Stimulated activated CD4-positive, alpha-beta T cell treated with anti-CD3 and anti-CD28 coated beads, Interleukin-15, amount 100 ng/mL, for 48 hours (primary cell): ENCODE measurements at places on chromosomes 11 and 22.

GRCh38 chr11:46243796-46244109, 33.7 kb upstream of the CREB3L1 start:
- DNase-seq: no peak

DNA sequence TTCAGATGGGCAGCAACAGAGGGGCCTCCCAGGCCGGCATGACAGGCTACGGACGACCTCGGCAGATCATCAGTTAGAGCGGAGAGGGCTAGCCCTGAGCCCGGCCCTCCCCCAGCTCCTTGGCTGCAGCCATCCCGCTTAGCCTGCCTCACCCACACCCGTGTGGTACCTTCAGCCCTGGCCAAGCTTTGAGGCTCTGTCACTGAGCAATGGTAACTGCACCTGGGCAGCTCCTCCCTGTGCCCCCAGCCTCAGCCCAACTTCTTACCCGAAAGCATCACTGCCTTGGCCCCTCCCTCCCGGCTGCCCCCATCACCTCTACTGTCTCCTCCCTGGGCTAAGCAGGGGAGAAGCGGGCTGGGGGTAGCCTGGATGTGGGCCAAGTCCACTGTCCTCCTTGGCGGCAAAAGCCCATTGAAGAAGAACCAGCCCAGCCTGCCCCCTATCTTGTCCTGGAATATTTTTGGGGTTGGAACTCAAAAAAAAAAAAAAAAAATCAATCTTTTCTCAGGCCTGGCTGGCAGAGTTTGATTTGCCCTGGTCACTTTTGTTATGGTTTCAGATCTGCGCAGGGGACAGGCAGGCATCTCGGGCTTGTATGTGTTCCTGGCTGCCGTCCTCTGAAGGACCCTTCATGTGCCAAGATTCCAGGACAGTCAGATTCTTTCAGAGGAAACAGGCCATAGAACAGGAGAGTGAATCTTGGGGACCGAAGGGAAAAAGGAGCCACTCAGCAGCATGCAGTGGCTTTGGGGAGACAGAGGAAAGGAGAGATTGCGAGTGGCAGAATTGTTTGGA, 5.3 kb downstream of the TAGLN start:
- DNase-seq: no peak

DNA sequence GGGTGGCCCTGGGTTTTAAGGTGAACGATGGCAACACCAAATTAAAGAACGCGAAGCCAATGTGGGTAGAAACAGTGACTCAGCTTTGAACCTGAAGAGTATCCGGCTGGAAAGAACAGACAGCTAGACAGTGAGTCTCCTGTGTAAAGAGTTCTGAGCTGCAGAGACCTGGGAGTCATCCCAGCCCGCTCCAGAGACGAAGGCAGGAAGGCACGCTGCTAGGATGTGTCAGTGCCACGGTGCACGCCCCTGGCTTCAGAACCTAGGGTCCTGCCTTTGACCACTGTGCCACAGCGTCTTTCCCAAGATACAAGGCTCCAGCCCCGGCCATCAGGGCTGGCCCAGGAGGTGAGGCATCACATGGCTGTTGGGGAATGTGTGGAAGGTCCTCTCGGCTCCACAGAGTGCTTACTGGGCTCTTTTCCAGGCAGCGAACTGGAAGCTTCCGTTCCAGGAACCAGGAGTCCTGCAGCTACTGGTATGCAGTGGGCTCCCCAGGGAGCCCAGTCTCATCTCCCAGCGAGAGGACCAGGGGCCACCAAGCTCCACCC, 29.9 kb downstream of the LRFN4 start:
- no peak for DNase-seq

GRCh38 chr22:17836992-17837742, 62.9 kb upstream of the BID start:
- DNase-seq: no peak

DNA sequence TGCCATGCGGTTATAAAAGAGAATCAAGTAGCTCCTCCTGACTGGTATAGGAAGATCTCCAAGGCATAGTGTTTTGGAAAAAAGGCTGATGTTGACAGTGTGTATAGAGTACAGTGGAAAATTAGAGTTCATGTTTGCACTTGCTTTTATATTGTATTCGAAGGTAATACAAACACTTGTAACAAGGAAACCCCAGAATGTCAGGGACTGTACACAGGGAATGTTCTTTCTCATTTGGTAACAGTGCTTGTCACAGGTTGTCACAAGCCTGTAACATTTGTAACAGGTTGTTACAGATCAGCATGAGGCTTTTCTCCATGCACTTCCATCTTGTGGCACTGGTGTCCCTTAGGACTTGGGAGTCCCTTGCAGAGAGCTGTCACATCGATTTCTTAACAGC, 64.0 kb downstream of the GRK3 start:
- no peak for DNase-seq

DNA sequence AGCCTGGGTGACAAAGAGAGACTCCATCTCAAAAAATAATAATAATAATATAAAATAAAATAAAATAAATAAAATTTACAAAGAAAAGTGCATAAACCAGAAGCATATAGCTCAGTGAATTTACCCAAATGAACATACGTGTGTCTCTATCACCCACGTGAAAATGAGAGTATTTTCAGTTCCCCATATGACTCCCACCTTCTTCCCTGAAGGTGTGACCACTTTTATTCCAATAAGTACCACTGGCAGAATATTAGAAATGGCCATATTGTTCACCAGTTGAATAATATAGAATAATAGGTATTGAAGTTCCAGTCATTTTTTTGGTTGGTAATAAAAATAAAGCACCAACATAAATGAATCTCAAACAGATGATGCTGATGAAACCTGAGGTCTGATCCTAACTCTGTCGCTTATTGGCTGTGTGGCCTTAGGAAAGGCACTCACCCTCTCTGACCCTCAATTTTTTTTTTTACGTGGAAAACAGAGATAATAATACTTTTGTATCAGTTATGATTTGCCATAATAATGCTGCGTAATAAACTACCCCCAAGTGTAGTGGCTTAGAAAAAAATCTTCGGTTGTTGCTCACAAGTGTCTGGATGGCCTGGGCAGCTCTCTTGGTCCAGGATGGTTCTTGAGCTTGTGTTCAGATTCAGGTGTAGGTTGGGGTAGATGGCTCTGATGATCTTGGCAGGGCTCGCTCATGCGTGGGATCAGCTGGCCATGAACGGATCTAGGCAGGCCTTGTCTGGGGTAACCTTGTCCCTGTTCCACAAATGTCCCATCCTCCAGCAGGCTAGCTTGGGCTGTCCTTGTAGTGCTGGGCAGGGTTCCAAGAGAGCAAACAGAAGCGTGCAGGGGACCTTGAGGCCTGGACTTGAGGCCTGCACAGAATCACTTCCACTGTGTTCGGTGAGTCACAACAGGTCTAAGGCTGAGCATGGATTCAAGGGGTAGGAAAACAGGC, 88.1 kb downstream of the MYO18B start:
- no peak for DNase-seq

GRCh38 chr11:19447150-19447566, 206.4 kb upstream of the E2F8 start:
- no peak for DNase-seq

GRCh38 chr22:31538815-31539214, 42.5 kb downstream of the SFI1 start:
- no peak for DNase-seq

- DNase-seq: no peak
Measured at GRCh38 chr11:87137711-87138110, 100.0 kb downstream of the TMEM135 start.

DNA sequence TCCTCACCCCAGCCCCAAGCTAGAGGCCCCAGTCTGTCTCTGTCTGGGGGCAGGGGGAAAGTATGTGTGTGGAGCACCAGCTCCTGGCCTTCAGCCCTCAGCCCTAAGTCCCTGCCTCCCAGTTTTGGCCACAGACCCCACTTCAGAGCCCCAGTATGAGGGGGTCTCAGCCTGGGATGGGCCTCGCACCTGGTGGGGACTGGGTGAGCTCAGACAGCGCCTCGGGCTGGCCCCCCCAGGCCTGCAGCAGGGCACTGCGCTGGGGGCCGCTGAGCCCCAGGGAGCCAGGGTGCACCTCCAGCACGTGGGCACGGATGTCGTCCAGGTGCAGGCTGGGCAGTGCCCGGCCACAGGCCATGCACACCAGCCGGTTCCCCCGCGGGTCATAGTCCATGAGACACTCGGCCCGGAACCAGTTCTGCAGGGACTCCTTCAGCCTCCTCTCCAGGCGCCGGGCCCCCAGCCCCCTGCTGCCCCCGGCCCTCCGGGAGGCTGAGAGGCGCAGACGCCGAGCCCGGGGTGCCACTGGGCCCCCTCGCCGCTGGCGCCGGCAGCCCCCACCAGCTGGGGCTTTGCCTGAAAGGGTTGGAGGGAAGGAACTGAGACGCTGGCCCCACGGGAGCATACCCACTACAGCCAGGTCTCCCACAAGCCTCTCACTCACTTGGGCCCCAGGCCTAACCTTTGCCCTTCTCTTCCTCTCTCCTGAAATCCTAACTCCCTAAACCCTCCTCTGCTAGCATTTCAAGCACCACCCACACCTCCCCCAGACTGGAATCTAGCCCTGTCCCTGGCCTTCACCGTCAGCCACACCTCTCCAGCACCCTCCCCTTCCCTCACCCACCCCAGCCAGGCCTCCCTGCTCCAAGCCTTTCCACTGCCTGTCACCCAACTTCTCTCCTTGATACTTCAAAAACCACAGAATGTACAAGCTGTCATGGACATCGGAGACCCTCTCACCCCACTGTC, 3.6 kb downstream of the ZFTA start:
- no peak for DNase-seq

GRCh38 chr11:69317401-69318092, 23.6 kb downstream of the MYEOV start:
- DNase-seq: no peak

- no peak for DNase-seq
Measured at GRCh38 chr22:44205516-44206329, 25.0 kb downstream of the PARVG start.

GRCh38 chr11:68357568-68357967, 45.2 kb downstream of the LRP5 start:
- no peak for DNase-seq

DNA sequence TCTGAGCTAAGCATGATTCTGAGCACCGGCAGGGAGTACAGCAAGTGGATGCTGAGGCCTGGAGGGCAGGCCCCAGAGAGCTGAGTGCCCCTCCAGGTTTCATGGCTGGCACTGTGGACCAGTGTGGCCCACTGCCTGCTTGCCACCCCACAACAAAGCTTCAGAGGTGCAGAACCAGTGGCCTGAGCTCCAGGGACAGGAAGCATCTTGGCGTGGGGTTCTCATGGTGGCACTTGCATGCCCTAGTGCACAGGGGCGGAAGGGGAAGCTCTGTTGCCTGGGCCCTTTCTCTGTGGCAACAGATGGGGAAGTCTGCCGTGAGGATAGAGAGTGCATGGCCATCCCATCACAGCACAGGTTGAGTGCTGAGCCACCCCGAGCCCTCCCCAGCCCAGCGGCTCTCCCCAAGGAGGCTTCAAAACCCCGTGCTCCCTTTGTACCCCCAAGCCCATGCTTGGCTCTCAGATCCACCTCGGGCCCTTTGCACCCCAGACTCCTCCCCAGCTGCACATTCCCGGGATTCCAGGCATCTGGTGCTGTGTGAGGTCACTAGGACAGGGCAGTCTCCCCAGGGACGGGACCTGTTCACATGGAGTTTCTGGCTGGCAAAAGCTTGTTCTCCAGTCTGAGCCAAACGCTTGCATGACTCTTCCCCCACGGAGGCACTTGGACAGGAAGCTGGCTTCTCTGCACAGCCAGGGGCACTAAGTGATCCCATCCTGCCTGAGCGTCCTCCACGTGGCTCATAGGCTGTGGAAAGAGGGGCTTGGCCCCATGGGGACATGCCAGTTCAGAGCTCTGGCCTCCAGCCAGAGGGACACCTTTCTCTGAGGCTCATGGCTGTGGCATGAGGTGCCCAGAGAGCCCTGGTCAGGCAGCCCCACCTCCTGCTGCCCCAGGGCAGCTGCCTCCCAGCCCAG, 4.2 kb downstream of the SLC25A1 start:
- no peak for DNase-seq

DNA sequence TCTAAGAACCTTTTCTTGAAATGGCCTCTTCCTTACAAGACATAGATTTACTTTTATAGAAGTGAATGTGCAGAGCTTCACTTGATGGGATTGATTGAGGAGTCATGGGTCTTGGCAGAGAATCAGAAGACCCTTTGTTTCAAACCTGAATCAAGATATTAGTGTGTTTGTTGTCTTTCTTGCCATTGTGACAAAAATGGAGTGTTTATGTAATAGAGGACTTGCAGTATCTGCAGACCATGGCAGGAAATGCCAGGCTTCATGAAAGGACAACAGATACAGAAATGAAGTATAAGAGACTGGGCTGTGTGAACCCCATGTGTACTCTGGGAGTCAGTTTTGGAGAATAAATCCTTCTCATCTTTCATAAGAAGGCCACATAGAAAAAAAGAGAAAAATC, 72.9 kb upstream of the HORMAD2 start:
- DNase-seq: no peak

DNA sequence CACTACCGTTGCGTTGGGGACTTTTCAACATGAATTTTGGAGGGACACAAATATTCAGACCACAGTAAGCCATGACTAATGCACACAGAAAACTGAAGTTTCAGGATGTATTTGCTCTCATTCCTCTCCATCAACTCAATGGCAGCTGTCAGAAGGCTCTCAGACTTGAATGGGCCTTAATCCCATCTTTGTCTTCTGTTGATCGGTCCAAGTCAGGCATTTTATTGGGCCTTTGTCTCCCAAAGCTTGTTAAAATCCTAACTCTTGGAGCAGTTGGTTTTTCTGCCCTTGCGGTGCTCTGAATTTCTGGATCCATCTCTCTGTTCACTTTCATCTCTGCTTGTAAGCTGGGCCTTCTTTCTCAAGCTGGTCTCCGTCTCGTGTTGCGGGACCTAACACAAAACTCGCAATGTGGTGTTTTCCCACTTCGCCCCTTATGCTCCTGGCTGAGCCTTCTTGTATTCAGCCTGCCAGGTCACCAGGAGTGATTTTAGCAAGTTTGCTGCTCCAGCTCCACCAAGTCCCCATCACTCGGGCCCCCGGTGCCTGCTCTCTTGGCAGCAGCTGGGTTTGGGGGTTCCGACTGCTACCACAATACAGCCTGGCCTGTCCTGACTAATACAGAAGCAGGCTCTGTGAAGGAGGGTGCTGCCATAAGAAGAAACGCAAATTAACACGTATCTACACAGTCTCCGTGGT, 27.0 kb downstream of the TSPAN32 start:
- no peak for DNase-seq

DNA sequence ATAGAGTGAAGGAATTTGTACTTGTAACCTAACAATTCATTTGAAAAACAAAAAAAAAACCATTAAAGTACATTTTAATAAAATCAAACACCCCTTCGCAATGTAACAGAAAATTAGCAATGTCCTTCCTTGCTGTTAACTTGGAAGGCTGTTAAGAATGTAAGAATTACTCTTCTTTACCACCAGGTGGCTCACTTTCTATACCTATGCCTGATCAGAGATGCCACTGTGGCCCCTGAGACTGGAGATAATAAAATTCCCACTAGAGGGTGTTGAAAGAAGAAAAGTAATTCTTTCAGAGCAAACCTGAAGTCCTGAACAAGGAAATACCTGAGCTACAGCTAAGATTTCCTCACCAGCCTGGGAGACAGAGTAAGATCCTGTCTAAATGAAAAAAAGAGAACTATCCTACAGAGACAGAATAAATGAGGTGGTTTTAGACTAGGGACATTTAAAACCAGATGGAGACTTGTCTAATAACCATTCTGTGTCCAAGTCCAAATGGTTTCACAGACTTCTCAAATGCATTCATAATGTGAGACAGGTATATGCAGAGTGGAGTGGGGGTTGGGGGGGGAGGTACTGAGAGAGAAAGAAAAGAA, 1089.3 kb downstream of the FAM181B start:
- no peak for DNase-seq

GRCh38 chr11:122159861-122160260, 43.8 kb upstream of the BLID start:
- no peak for DNase-seq

GRCh38 chr11:125068368-125068767, 5.3 kb downstream of the SLC37A2 start:
- DNase-seq: no peak
